ENCODE measurements at places on chromosomes 3 and 15.
A peak's percentile ranks its signal among the peaks of the same experiment; 100 is the strongest.

DNA sequence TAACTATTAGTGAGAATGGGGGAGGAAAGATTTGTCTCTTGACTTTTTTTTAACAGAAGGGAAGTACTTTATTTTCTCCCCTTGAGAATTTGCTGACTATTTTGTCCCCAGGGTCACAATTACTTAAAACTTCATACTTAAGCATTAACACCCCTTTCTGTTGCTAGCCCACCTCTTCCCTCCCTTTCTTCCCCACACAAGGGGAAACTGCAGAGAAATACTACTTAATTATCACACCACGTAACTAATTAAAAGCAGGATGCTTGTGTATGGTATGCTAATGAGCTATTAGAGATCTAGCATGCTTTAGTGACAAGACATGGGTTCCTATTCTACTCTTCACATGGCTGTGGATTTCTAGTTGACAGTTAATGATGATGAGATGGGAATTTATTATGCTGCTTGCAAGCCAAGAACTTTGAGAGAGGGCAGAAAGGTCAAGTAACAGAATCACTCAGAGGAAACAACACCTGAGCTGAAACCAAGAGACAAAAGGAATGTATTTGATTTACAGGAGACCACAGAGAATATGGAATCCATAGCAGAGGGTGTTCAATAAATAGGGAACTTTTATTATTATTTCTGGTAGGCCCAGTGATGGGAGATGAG lies 179.2 kb downstream of the LSAMP start:
- no peak for DNase-seq

DNA sequence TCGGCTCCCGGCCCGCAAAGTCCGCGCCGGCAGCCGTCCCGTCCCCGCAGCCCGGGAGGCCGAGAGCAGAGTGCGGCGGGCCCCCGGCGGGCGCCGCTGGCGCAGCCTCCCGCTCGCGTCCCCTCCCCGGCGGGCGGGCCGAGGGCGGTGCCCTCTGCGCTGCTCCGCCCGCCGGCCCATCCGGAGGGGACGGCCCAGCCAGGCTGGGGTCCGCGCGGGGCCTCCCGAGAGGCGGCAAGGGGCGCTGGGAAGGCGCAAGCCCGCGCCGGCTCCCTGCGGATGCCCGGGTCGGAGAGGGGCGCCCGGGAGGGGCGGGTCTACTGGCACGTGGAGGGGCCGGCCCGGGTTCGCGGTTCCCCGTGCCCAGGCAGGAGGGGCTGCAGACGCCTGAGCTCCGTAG lies at the start of the genes CLCN2 and POLR2H:
Gene CLCN2, minus strand, starts transcription at position 74 of the 400 bp plus-strand sequence. CDS start 126 bp downstream, outside the sequence.
Gene POLR2H, plus strand, starts transcription at position 179 of the 400 bp plus-strand sequence. CDS start 1,783 bp downstream, outside the sequence.
- DNase-seq = peak; percentile 57

- DNase-seq = peak; percentile 25
Observed at GRCh38 chr3:88005066-88005465, 53.7 kb downstream of the CGGBP1 start.

DNA sequence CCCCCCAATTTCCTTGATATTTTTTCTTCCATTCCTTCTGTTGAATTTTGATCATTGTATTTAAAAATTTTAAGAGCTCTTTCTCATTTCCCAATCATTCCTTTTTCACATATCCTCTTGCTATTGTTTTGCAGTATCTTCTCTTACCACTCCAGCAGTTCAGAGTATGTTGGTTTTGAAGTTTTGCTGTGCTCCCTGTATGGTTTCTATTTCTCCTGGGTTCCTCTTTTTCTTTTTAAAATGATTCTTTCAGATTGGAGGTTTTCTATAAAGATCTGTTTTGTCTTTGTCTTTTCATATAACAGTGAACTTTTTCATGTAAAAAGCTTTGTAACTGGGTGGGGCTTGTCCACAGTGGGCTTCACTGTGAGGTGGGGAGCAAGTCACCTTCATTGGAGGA lies 12.8 kb downstream of the USP3 start:
- DNase-seq = no peak

GRCh38 chr3:176514297-176514696 lies 683.0 kb downstream of the TBL1XR1 start:
- peak; percentile 28 for DNase-seq

DNA sequence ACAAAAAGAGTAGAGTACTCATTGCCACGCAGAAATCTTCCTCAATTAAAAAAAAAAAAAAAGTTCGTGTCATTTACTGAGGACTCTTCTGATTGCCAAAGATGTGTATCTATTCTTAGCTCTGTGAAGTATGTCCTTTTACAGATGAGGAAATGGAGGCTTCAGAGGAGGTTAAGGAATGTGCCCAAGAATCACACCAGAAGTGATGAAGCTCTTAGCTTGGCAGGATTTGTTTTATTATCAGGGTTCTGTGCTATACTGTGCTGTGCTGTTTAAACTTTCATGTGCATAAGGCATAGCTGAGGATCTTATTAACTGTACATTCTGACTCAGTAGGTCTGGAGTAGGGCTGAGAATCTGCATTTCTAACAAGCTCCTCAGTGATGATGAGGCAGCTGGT lies 665.2 kb upstream of the ADAMTS9 start:
- DNase-seq = peak; percentile 55

- peak; percentile 32 for DNase-seq
Observed at GRCh38 chr3:23915537-23916108, 1.2 kb downstream of the NKIRAS1 start.

- DNase-seq = no peak
Observed at GRCh38 chr3:38549486-38549885, 53.3 kb downstream of the EXOG start.

GRCh38 chr15:56919031-56919608 lies 676 bp downstream of the TCF12 start:
- peak; percentile 71 for DNase-seq

- DNase-seq = peak; percentile 28
Observed at GRCh38 chr3:146218880-146219866, 31.7 kb downstream of the PLSCR4 start.

- DNase-seq = no peak
Observed at GRCh38 chr3:161332792-161333191, 38.5 kb downstream of the SPTSSB start.

- no peak for DNase-seq
Observed at GRCh38 chr15:42155546-42156242, 742 bp downstream of the PLA2G4F start.

- no peak for DNase-seq
Observed at GRCh38 chr3:129056451-129057173, 4.0 kb upstream of the GP9 start.

DNA sequence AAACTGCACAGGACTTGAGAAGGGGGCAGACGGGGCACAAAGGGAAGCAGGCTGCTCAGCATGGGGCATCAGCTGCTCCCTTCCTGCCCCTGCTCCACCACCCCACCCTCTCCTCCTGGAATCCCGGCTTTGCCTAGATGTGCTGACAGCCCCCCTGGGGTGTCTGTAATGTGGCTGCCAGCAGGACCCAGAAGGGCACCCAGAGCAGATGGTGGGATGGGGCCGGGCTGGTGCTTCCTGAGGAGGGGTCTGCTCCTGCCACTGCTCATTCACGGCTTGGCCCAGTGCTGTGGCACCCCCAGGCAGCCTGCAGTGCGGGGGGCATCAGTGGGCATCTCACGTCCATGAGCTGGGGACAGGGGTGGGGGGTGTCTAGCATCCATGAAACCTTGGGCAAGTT lies 10.2 kb downstream of the H1-8 start:
- DNase-seq = no peak

GRCh38 chr15:100879061-100879463 lies 569 bp upstream of the ALDH1A3 start:
- DNase-seq = no peak

- DNase-seq = no peak
Observed at GRCh38 chr3:158548691-158549090, 22.3 kb upstream of the MLF1 start.

DNA sequence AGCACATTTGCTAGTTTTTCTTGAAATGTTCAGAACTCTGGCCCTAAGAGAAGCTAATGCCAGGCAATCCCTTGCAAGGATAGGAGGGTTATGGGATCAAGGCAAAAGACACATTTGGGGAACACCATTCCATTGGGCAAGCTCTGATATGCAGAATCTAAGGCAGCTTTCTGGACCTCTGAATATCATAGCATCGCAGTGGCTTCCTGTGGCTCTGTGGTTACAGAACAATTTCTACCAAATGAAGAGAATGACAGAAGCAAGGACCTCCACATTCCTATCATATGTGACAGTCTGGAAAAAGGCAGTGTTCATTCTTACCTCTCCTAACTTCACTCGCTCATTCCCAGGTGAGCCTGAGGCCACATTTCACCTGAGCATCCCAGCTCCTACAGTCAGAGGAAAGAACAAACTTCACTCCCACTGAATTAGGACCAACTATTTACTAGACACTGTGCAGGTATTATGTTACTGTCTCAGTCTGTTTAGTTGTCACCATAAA lies 836.1 kb upstream of the CFAP20DC start:
- DNase-seq = no peak

- no peak for DNase-seq
Observed at GRCh38 chr3:196749125-196749524, 9.5 kb downstream of the PAK2 start.

GRCh38 chr3:76889911-76890310 lies 150.0 kb upstream of the ROBO2 start:
- DNase-seq = no peak

DNA sequence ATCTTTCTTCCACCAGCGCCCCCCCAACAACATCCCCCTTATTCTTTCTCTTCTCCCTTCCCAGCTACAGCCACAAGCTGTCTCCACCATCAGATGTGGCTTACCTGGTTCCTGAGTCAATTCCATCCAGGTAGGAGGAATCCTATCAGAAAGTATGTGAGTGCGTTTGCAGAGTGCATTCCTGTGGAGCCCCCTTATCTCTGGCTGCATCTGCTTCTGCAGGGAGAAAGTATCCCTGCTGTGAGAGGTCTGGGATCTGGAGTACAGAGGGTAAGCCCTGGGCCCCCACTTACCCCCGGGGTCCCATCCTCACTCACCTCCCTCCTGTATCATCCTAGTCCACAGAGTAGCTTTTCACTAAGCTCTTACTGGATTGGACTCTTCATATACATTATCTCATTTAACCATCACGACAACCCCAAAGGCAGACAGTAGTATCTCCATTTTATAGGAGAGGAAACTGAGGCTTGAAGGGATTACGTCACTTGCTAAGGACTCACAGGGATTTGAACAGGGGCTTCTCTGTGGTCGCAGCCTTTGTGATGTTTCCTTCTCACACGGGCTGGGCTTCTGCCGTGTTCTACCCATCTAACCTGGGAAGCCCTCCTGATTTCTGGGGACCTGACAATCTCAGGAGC lies 22.2 kb upstream of the MAGEF1 start:
- no peak for DNase-seq

GRCh38 chr3:175288621-175289020 lies 429.5 kb downstream of the NAALADL2 start:
- DNase-seq = peak; percentile 53

GRCh38 chr15:41567862-41568261 lies 8.8 kb downstream of the TYRO3 start:
- DNase-seq = no peak

DNA sequence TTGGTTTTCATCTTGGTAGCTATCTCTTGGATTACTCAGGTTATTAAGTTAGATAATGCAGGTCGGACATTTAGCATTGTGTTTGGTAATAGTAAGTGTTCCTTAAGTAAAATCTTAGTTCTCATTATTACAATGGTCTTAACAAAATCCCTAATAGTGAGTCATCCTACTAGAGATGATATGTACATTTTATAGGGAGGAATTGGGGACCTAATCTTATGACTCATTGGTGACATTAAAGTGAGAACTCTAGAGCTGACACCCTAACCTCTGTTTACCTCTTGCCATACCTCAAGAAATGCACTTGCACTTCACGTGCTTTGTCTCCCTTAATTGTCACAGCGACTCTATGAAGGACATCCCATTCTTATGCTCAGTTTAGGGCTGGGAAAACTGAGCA lies 174.9 kb downstream of the CADPS start:
- no peak for DNase-seq

DNA sequence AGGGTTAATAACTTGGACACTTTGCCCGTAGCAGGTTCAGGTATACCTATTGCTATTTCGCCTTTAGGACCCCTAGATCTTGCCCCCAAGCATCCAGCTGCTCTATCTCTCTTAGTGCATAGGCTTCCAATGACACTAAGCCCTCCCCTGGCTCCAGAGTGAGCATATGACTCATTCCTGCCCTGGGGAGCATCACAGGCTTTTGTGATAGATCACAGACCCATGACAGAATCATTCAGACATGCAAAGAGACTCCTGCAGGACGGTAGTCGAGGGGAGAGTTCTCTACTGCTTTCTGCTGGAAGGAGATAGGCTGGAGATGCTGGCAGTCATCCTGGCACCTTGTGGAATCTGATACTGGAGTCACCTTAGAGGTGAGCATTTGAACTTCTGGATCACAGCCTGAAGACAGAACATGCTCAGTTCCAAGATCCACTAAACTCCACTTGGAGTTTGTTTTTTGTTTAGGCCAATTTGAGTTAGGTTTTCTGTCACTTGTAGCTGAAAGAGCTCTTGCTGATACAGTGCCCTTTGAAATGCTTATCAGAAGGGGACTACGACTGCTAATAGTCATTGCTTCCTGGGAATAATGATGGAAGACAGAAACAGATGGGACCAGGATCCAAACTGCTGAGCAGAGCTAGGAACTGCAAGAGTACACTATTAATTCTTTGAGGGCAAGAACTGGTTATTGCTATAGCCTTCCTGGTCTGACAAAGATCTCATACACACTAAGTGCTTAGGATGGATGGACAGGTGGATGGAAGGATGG lies 11.0 kb downstream of the LYSMD2 start:
- peak; percentile 91 for DNase-seq

DNA sequence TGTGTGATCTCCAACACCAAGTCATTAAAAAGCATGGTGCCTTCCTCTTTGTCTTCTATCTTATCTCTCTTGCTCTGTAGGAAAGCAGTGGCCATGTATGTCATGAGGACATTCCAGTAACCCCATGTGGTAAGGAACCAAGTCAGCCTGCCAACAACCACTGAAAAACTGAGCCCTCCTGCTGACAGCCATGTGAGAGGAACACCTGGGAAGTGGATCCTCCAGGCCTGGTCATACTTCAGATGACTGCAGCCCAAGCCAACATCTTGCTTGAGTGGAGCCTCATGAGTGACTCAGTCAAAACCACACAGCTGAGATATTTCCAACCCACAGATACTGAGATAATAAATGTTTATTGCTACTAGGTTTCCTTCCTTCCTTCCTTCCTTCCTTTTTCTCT lies 597.3 kb downstream of the ZIC1 start:
- DNase-seq = peak; percentile 74

Data from fibroblast of skin of right quadriceps (primary cell).